ENCODE measurements at places on chromosomes 7 and 10. TPM values are rescaled to one million over a fixed set of nuclear protein-coding genes. Genes with fewer than 3 reads are reported as not detected.

DNA sequence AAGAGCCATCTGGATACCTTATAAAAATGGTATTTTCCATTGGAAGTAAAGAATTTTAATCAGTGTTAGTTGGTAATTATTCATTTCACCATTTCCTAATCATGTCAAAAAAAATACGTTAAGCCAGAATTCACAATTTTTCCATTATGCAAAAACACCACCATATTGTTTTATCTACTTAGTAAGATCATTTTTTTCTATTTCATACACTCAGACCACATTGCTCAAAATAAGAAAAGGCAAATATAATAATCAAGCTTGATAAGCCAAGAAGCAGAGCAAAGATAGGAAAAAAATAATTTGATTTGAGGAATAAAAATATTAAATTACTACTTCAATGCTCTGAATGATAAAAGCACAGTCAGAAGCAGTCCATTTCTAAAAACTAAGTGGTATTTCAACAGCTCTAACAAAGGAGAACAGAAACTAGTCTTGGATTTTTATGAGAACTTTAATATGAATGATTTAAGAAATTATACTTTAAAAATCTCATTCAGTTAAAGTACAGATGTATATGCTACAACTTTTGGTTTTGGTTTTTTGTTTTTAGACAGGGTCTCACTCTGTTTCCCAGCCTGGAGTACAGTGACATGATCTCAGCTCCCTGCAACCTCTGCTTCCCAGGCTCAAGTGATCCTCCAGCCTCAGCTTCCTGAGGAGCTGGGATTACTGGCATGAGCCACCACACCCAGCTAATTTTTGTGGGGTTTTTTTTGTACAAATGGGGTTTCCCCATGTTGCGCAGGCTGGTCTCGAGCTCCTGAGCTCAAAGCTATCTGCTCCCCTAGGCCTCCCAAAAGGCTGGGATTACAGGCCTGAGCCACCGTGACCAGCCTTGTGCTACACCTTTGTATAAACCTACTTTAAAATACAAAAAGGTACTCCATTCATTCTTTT lies 46.6 kb downstream of the LRRN3 start:
- H3K4me1 ChIP-seq = peaks cover 12% of the 10 kb centered on the region
- H3K27ac ChIP-seq = peak overlapping the region; percentile 73
- peak overlapping the region; percentile 10 for H3K4me3 ChIP-seq
- no peaks in the 10 kb centered on the region for H3K36me3 ChIP-seq

- no peaks in the 10 kb centered on the region for H3K27me3 ChIP-seq
- no peaks in the 10 kb centered on the region for H3K36me3 ChIP-seq
These were observed 77.8 kb upstream of the FAM133B start for GRCh38 chr7:92667816-92668535.

- H3K27ac ChIP-seq = no peak overlapping the region
- H3K4me1 ChIP-seq = no peaks in the 10 kb centered on the region
- H3K27me3 ChIP-seq = no peaks in the 10 kb centered on the region
- H3K36me3 ChIP-seq = no peaks in the 10 kb centered on the region
- DNase-seq = no peak
These were observed 66.5 kb upstream of the SVIL start for GRCh38 chr10:29701306-29701705.

- H3K4me3 ChIP-seq = no peak overlapping the region
- DNase-seq = no peak
- no peaks in the 10 kb centered on the region for H3K36me3 ChIP-seq
- H3K4me1 ChIP-seq = no peaks in the 10 kb centered on the region
- no peaks in the 10 kb centered on the region for H3K27me3 ChIP-seq
- no peak overlapping the region for H3K27ac ChIP-seq
These were observed 64.7 kb downstream of the ADCY1 start for GRCh38 chr7:45638916-45639315.

DNA sequence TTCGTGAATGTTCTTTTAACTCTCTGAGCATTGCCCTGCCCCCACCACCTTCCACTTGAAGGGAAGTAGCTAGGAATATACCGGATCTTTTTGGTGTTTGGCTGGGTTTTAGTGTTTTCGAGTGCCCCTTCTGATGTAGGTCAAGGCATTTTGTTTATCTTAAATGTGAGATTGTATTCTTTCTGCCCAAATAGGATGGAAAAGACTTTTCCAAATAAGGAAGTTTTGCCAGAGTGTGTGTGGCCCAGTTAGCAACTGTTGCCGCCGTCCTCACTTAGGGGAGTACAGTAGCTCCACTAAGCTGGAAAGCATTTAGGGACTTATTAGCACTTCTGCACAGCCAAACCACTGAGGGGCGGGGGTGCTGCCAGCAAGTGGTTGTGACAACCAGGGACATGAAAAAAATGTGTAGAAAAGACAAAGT lies 29.8 kb upstream of the VCL start:
- H3K27me3 ChIP-seq = no peaks in the 10 kb centered on the region

- H3K27me3 ChIP-seq = no peaks in the 10 kb centered on the region
- no peaks in the 10 kb centered on the region for H3K4me1 ChIP-seq
- DNase-seq = no peak
- no peak overlapping the region for H3K27ac ChIP-seq
These were observed 347.8 kb downstream of the IPMK start for GRCh38 chr10:57919864-57920263.

DNA sequence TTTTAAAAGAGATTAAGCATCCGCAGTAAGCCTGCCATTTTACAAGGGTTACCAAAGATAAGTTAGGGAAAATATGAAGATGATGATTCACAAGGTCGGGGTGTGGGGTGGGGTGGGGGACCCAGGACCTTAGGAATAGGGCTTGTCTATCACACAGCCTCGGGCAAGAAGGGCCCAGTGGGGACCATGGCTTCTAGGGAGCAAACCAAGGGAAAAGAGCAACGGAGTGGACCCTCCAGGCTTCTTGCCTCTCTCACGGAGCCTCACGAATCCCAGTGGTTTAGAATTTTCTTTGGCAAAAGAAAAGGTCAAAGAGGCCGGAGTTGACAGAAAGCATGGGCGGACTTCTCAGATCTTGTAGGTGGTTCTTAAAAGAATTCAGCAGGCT lies 1.3 kb downstream of the PRKCQ start:
- peaks cover 12% of the 10 kb centered on the region for H3K4me1 ChIP-seq
- H3K27me3 ChIP-seq = peaks cover 21% of the 10 kb centered on the region

DNA sequence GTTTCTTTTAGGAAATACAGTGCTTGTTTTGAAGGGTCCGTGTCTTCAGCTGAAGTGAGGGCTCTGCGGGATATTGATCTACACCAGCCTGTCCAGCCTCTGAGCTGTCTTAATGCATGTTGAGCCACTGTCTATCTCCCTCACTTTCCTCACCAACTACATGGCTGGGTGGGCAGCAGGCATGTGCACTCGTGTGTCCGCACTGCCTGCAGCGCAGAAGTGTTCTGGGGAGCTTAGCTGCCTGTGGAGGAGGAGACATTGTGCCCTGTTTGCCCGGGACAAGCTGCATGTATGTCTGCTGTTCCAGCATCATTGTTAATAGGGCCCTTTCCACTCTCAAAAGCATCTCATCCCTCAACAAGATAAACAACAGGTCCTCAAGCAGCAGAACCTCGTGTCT lies 133.1 kb upstream of the EEPD1 start:
- no peaks in the 10 kb centered on the region for H3K4me1 ChIP-seq
- no peaks in the 10 kb centered on the region for H3K27me3 ChIP-seq
- no peak overlapping the region for H3K4me3 ChIP-seq

GRCh38 chr7:43021431-43021830 lies 89.3 kb downstream of the MRPL32 start:
- no peaks in the 10 kb centered on the region for H3K4me1 ChIP-seq
- no peak for DNase-seq
- H3K36me3 ChIP-seq = no peaks in the 10 kb centered on the region
- H3K4me3 ChIP-seq = no peak overlapping the region
- peaks cover 3% of the 10 kb centered on the region for H3K27me3 ChIP-seq
- H3K27ac ChIP-seq = no peak overlapping the region

DNA sequence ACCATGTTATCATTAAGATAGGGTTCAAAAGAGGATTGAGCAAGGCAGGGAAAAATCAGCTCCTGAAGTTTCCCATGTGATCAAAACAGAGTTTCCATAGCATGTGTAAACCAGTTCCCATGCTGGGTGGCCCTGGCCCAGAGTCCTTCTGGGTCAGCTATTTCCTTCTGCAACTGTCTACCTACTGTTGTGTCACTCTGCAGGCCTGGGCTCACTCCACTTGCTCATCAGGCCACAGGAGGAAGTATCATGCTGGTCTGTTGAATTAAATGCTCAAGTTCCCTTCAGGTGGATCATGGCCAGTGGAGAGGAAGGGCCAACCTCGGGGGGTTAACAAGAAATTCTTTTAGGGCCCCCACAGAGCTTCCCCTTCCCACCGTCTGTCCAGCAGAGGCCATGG lies 104.7 kb downstream of the GFRA1 start:
- H3K27me3 ChIP-seq = no peaks in the 10 kb centered on the region
- H3K36me3 ChIP-seq = no peaks in the 10 kb centered on the region
- no peak for DNase-seq
- H3K4me3 ChIP-seq = no peak overlapping the region
- H3K4me1 ChIP-seq = no peaks in the 10 kb centered on the region

- H3K27me3 ChIP-seq = no peaks in the 10 kb centered on the region
- H3K36me3 ChIP-seq = no peaks in the 10 kb centered on the region
- H3K4me3 ChIP-seq = no peak overlapping the region
These were observed 252.7 kb upstream of the FERD3L start for GRCh38 chr7:19397911-19398310.

DNA sequence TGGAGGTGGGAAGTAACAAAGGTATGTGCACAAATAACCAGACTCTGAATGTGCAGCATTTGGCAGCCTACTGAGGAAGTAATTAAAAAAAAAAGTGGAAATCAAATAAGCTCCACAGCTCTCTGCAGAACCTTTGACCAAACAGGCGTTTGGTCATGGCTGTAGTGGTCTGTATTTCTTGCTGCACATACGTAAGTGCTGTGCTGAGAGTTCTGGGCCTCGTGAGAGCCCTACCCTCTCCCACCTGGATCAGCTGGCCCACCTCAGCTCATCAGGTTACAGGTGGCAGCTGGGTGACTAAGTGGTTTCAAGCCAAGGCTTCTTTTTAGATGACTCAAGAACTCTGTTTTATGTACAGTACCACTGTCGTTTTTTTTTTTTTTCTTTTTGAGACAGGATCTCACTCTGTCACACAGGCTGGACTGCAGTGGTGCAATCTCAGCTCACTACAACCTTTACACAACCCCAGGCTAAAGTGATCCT lies 178.2 kb upstream of the KLF6 start:
- peaks cover 19% of the 10 kb centered on the region for H3K4me1 ChIP-seq
- DNase-seq = no peak
- H3K4me3 ChIP-seq = no peak overlapping the region

DNA sequence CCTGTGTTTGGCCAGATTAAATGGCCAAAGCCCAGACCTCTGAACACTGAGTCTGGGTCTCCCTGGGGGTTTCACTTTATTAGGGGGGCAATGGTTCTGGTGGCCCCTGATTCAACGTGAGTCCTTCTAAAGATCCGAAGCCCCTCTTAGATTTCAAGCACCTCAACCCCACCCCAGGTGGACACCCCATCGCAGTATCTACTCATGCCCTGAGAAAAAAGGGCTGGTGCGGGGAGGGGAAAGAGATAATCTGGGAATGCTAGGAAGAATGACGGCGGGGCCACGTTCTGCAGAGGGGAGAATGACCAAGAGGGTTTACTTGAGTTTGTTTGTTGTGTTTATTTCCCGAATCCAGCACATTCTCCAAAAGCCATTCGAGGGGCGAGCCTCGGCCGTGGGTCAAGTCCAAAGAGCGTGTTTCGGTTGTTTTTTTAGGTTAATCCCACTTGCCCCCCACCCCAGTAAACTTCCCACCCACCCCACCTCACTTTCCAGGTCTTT lies 832 bp downstream of the PDLIM1 start:
- H3K27ac ChIP-seq = peak overlapping the region; percentile 89
- no peak for DNase-seq
- H3K4me1 ChIP-seq = peaks cover 87% of the 10 kb centered on the region
- H3K27me3 ChIP-seq = no peaks in the 10 kb centered on the region
- peaks cover 5% of the 10 kb centered on the region for H3K36me3 ChIP-seq

Gene HOXA9
- not detected for total RNA-seq

Gene RASA4B
- 20.6 TPM for total RNA-seq

DNA sequence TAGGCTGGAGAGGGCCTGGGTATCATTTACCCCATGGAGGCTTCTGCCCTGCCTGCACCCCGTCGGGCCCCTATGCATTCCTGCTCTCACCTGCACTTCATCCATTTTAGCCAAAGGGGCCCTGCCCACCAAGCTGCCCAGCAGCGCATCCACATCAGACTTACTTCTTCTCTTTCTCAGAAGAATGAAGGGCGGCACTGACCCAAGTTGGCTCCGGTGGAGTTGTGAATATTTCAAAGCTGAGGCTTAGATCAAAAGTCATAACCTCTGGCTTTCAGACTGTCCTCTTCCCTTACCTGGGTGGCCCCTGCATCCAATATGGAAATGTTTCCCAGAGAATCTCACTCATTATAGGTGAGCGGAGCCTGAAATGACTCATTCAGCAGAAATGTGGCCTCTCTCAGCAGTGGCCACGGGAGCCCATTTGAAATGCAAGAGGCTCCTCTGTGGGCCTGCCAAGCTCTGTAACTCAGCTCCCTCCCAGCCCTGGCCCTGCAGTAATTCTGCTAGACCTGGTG lies 117.6 kb upstream of the TCF7L2 start:
- no peaks in the 10 kb centered on the region for H3K36me3 ChIP-seq
- no peak overlapping the region for H3K27ac ChIP-seq
- no peaks in the 10 kb centered on the region for H3K27me3 ChIP-seq
- DNase-seq = no peak
- H3K4me3 ChIP-seq = no peak overlapping the region
- H3K4me1 ChIP-seq = no peaks in the 10 kb centered on the region

Gene DENND2A
- total RNA-seq = not detected

Gene TUBB8
- total RNA-seq = 0.84 TPM

DNA sequence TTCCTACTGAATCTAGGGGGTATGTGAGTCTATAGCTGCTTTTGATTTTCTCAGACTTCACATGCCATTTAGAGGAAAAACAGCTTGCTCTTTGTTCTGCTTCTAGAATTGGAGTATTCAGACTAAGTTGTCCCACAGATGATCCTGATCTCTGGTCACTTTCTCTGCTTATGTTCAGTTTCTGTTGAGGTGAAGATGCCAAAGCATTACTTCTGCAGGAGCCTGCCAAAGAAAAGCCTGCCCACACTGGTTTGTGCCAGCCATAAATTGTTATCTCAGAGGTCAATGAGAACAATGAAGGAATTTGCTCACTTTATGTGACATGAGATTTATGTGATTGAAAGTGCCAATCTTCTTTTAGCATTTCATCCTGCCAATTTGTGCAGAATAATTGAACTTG lies 163.6 kb downstream of the CDK14 start:
- no peak overlapping the region for H3K4me3 ChIP-seq
- no peaks in the 10 kb centered on the region for H3K27me3 ChIP-seq
- no peak overlapping the region for H3K27ac ChIP-seq
- no peak for DNase-seq

Gene CRPPA
- total RNA-seq = 0.87 TPM

GRCh38 chr10:114541081-114541796 lies 116.8 kb downstream of the ABLIM1 start:
- no peak overlapping the region for H3K4me3 ChIP-seq
- H3K4me1 ChIP-seq = peaks cover 75% of the 10 kb centered on the region
- no peak overlapping the region for H3K27ac ChIP-seq
- DNase-seq = no peak
- H3K27me3 ChIP-seq = no peaks in the 10 kb centered on the region

DNA sequence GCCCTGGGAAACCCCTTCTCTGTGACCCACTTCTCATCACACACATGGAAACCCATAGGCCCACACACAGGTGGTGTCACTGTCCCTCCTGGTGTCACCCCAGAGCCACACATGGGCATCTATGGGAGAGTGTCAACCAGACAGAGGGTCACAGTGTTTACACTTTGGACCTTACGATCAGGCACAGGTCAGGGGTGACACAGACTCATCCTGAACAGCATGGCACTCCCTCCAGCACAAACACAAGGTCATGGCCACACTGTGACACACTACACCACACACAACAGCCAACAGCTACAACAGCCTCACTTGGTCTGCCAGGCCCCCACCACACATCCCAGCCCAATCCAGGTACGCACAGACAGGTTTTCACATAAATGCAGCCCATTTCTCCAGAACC lies 6.2 kb downstream of the TLX1 start:
- H3K4me1 ChIP-seq = peaks cover 57% of the 10 kb centered on the region
- H3K4me3 ChIP-seq = no peak overlapping the region
- H3K27ac ChIP-seq = no peak overlapping the region
